ENCODE measurements at places on chromosomes 13 and 19.

- no peak for DNase-seq
These were observed 167.6 kb downstream of the PTPRS start for GRCh38 chr19:5172859-5173630.

DNA sequence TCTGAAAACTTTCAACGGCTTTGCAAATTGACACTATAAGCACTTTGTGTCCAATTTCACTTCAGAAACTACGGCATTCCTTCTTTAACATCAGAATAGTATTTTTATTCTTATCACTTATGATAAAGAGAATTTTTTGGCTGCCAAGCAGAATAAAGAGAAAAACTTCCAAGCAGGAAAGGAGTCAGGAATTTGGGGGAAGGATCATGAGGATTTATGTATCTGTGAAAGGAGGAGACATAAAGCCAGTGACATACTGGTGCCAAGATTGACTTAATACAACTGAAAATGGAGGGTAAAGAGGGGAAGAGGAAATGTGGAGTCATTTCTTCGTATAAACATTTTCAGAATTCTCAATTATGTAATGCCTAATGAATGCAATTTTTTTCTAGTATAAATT, 94.7 kb downstream of the RBM26 start:
- no peak for DNase-seq

GRCh38 chr13:40585911-40586471, 80.5 kb downstream of the FOXO1 start:
- no peak for DNase-seq

DNA sequence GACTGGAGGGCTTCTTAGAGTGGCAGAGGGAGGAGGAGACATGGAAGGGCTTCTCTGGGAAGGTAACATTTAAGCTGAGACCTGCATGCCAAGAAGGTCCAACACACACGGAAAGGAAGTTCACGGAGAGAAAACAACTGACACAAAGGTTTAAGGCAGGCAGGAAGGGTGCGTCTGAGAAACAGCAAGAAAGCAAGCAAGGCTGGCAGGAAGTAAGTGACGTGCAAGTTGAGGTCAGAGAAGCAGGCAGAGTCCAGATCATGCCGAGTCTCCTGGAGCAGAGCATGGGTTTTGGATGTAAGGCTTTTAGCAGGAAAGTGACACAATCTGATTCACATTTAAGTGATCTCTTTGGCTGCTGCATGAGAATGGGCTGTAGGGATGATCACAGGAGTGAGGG, 60.5 kb downstream of the ATP7B start:
- no peak for DNase-seq

DNA sequence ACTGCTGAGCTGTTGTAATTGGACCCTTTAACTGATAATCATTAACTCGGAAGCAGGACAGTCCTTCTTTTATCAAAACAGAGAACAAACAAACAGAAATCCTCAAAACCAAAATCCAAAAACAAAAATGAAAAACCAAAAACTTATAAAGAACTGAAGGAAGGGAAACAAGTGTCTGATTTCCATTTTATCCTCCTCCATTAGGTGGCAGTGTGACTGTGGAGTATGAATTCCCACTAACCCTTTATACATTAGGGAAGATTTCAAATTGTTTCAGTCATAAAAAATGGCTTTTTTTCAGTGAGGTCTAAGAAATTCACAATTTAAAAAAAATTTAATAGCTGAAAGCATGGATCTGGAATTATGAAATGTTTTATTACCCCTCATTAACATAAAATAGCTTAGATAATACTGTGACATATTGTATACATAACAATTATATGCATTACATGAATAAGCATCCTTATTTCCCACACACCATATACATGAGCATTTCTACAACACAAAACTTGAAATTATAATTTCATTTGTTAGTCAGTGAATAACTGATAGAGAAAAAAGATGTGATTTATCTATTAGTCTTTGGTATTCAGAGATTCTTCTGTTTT, 1074.3 kb upstream of the PCDH9 start:
- no peak for DNase-seq

- DNase-seq: no peak
These were observed 83.5 kb upstream of the ARGLU1 start for GRCh38 chr13:106651442-106651841.

DNA sequence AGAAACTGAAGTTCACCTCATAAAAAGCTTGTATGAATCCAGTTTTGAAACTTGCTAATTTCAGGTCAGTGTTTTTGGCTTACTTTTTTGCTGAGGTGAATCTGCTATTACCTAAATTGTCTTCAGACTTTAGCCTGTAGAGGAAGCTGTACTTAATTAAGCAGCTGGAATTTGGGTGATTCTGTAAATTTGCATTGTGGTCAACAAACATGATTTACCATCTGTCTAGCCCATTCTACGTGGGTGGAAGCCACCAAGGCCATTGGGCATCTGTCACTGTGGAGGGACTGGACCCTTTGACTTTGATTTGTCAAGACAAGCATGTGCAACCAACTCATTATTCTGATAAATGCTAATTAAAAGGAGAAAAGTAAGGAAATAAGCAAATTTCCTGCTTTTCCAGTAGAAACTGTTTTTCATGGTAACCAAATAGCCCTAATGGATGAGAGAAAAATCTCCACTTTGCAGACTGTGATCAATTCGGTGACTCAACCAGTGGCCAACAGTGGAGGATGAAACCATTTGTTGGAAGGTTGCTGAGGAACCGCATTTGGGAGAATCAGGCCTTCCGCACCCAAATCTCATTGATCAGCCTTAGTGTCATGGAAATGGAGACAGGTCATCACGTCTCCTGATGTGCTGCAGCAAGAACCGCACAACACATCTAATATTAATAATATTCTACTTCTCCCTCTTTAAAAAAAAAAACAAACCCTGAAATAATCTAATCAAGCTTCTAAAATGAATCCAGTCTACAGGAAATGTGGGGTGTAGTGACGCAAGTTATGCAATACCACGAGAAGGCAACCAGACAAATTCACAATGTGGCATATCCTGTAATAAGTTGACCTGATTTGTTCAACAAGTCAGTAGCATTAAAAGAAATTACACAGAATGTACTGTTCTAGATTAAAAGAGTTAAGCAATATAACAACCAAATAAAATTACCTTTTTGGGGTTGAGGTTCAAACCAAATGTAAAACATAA, 54.3 kb downstream of the GARRE1 start:
- DNase-seq: no peak

- no peak for DNase-seq
These were observed 213.3 kb upstream of the MIR17HG start for GRCh38 chr13:91133941-91134802.

DNA sequence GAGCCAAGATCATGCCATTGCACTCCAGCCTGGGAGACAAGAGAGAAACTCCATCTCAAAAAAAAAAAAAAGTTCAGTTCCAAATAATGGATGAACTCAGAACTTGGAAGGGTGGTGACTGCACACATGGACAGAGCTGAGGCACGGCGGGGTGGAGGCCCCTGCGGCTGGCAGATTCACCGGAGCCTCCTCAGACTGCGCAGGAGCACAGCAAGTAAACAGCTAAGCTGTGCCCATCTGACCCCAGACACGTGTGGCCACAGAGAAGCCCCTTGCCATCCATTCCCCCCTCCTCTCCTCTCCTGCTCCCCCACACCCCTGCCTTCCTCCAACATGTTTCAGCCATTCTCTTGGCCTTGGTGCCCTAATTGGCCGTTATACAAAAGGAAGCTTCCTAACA, 15.6 kb upstream of the PROZ start:
- no peak for DNase-seq

- no peak for DNase-seq
These were observed 133.2 kb downstream of the VWA8 start for GRCh38 chr13:41827507-41828213.

DNA sequence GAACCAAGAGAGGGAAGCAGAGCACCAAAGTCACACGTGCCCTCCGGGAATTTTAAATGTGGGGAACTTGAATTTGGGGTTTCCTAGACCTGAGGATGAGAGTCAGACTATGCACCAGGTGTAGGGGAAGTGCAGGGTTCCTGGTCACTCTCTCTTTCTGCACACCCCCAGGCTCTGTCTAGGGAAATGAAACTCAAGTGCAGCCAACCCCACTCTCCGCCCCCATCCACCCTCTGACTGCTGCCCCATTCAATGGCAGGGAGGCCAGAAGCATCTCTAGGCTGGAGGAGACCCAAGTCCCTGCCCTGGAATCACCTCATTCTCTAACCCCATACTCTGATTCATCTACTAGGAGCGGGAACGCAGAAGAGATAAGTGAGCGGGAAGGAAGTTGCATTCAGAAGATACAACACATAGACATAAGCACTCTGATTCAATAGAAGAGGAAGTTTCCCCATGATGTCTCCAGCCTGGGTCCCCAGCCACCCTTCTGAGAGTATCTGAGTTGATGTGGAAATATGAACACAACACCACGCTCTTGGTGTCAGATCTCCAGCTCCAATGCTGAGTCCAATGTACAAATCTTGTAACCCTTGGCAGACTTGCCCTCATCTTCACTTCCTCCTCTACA, 4.7 kb upstream of the SIGLEC14 start:
- no peak for DNase-seq

- no peak for DNase-seq
These were observed 4.2 kb downstream of the POU4F1 start for GRCh38 chr13:78598966-78599644.

GRCh38 chr19:48881741-48882657, 9.8 kb downstream of the PPP1R15A start:
- DNase-seq: no peak

GRCh38 chr19:7953060-7953459, 9.6 kb upstream of the TIMM44 start:
- DNase-seq: no peak

DNA sequence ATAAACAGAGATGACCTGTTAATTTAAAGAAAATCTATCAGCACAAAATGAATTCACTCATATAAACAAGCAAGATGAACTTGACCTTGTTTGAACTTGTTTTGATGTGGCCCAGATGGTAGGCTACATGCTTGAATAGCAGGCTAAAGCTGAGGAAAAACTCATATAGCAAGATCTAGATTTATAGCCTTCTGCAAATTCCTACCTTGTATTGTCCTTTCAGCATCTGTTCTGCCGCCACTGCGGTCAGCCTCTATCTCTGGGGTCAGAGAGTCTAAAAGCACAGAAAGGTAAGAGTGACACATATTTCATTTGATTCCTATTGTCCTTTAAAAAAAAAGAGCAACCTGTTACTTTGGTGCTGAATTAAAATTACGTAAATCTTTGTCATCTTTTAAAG, 392.1 kb downstream of the DACH1 start:
- DNase-seq: no peak

GRCh38 chr13:41457589-41458186, 338 bp downstream of the RGCC start:
- no peak for DNase-seq

DNA sequence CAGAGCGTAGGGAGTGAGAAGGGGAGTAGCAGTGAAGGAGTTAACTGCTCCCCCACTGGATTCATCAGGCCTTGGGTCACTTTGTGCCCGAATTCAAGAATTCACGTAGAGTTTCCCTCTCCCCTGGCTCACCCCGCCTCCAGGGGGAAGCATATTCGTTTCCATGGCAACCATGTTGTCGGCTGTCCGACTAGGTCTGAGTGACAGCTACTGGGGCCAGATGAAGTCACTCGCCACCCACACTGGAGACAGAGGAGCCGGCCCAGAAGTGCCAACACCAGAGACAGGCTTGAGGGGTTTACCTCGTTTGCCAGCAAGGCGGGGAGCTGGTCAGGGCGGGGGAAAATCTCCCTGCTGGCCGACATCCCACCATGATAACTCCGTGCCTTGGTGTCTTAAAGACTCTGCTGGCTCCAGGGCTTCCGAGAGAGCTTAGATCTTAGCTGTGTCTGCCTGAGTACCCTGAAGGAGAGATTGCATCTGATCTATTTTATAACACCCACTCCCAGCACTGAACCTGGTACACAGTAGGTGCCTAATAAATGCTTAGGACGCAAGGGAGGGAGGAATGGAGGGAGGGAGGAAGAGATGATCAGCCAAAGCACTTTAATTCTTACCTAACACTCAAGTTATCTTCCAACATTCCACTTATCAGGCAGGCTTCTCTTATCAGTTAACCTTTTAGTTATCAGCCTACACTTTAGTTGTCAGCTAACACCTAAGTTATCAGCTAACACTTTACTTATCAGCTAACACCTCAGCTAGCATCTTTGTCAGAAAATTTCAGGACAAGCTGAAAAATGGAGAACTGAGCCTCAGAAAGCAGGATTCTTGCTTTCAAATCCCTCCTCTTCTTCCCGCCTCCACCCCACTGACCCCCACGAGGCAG, 57.2 kb upstream of the ZNRF4 start:
- DNase-seq: no peak

GRCh38 chr19:44635581-44636438, 7.9 kb upstream of the PVR start:
- DNase-seq: no peak

DNA sequence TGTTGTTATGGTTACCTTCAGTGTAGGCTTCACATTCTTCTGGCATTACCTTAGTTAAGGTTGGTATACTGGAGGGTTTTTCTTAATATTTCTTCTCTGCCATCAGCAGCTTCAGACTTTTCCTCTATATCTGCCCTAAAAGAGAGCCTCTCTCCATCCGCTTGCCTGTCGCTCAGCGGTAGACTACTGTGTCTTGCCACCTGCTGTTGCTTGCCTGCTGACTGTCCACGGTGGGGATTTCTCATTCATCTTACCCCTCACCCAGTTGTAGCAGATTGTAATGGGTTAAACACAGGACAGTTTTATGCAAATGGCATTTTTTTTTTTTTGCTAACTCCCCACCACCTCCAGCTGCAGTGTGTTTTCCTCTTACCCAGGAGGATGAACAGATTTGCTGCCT, 577.2 kb downstream of the SLITRK5 start:
- DNase-seq: no peak

DNA sequence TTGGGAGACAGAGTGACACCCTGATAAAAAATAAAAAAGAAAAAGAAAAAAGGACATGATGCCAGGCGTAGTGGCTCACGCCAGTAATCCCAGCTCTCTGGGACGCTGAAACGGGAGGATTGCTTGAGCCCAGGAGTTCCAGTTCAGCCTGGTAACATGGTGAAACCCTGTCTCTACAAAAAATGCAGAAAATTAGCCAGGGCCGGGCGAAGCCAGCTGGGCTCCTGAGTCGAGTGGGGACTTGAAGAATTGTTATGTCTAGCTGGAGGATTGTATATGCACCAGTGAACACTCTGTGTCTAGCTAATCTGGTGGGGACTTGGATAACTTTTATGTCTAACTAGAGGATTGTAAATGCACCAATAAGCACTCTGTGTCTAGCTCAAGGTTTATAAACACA, 32.3 kb downstream of the TMPRSS9 start:
- DNase-seq: no peak

GRCh38 chr19:41535029-41535622, 40.8 kb upstream of the CEACAM21 start:
- no peak for DNase-seq

GRCh38 chr19:46609511-46610412, 8.6 kb downstream of the CALM3 start:
- DNase-seq: no peak

GRCh38 chr19:8445488-8446001, 770 bp downstream of the HNRNPM start:
- DNase-seq: peak; percentile 18

DNA sequence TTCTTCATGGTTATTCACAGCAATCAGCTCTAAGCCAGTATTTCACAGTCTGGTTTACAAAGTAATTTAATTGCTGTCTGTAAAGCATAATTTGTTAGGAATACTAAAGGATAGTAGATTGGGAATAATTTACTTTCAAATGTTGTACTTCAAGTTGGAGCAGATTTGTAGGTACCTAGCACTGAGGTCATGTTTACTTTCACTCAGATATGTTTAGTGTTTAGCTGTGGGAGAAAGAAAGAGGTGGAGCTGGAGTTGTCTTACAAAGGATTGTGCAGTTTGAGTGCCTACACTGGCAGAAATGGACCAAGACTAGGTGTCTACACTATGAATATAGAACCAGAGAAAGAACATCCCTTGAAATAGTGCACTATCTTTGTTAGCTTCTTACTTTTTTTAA, 464.6 kb downstream of the PCDH9 start:
- no peak for DNase-seq

Measured in stimulated activated CD4-positive, alpha-beta T cell treated with anti-CD3 and anti-CD28 coated beads, Interleukin-15, amount 100 ng/mL, for 1 hour (primary cell).